ENCODE measurements at places on chromosomes 1 and 21.

- no peak for DNase-seq
These were observed 68.5 kb downstream of the FOXJ3 start for GRCh38 chr1:42266253-42267135.

GRCh38 chr1:78255846-78256245, 210.1 kb downstream of the GIPC2 start:
- no peak for DNase-seq

- DNase-seq = no peak
These were observed 29.6 kb upstream of the LRRC8D start for GRCh38 chr1:89791064-89791726.

GRCh38 chr1:109671067-109671466, 3.2 kb downstream of the GSTM2 start:
- DNase-seq = no peak

DNA sequence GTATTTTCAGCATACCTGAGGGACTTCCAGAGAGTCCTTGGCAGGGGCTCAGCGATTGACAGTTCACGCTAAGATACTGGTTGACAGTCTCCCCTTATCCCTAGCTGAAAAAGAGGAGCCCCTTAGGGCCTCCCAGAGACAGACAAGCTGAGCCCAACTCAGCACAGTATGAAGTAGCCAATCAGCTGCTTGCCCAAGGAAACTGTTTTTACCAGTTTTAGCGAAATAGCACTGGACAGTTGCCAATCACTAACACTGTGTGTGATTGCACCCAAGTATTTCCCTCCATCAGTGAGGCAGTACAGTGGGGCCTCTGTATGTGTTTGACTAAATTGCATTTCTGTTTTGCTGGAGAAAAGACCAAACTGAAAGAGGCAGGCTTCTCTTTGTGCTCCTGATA, 27.0 kb downstream of the KHDRBS1 start:
- no peak for DNase-seq

DNA sequence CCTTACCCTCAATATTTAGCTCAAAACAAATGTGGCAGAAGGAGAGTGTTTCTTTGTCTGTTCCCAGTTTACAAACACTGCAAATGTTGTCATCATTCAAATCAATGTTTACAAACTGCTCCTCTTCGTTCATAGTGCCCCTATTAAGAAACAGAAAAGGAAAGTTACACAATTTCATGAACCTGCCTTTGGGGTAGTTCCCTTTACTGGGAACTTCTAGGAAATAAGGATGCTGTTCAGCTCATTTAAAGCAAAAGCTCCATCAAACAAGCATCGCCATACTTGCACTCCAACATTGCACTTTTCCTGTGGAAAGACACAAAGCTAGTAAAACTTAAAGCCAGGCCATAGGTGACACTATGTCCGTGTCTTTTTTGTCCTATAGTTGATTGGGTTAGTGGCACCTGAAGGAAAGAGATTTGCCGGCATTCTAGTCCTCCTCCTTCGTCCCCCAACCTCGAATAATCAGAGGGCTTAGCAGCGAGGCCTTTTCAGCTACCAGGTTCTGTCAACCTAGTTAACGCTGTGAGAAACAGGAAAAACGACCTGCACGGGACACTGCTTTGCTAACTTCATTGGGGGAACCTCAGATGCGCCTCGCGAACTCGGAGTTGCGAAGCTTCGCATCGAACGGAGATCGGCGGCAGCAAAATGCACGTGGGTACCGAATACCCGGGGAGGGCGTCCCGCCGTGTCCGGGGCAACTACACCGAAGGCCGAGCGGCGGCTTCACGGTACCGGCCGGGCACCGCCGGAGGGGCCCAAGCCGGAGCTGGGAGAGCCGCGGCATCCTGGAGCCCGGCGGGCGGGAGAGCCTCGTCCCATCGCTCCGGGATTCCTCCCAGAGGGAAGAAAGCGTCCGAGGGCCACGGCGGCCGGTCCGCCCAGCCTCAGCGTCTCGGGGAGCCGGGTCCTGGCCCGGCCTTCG, 706 bp downstream of the C21orf91 start:
- DNase-seq = peak; percentile 41

- DNase-seq = peak; percentile 44
These were observed 124.5 kb downstream of the ZNF648 start for GRCh38 chr1:181936768-181937581.

- DNase-seq = no peak
These were observed at the start of gene PGLYRP4 for GRCh38 chr1:153348511-153349362. Gene PGLYRP4, minus strand, starts transcription at chr1:153348841. Its CDS starts 909 bp downstream, at chr1:153347932.

DNA sequence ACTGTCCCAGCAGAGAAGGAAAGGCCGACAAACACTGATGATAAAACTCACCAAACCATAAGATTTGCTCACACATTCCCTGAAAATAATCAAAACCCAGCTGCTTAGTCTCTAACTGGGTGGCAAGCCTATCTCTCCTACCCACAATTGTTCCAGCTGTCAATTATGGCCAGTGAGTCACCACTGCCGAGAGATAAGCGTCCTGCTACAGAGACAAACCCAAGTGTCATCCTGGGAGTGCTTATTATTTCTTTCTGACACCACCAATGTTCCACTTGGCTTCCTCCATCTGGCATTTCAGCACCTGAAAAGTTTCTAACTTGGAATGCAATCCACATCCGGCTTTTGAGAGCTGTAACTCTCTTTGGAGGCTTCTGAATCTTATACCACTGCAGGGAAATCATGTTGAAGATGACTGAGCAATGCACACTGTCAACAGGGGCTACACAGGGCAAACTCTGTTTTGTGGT, 51.5 kb upstream of the VAV3 start:
- peak; percentile 2 for DNase-seq

DNA sequence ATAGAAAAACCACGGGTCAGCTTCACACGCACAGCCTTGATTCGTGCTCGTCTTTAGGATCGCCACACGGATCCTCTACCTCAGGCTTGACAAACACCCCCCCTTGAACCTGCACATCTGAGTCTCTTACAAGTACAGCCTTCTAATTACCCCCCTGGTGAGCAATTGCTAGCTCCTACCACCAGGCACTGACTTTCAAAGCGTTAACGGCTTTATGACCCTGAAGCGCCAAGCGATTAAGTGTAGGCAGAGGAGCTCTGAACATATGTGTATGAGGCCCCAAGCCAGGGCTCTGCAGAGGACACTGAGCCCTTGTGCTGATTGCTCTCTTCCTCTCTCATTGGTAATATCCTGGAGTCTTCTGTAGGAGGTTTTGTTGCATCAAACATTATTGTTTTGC, 55.7 kb upstream of the EPHA8 start:
- no peak for DNase-seq

DNA sequence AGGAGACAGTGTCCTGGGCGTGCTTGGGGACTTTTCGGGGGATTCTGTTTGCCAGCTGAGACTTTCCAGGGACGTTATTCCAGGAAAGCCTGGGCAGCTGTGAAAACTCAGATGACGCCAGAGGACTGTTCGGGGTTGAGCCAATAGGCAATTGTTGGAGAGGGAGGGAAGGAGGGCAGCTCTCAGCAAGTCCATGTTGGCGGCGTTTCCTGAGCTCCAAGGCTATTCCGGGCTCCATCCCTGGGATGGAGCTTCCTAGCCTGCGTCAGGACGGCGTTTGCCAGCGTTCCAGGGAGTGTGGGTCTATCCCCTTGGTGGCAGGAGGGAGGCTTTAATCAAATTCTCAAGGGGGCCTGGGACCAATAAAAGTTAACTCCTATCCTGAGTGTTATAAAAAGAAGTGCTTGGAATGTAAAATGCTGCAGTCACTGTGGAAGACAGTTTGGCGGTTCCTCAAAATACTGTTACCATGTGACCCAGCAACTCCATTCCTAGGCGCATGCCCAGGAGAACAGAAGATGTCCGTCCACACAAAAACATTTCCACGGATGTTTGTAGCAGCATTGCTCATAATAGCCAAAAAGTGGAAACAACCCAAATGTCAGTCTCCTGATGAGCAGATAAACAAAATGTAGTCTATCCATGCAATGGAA, 15.2 kb downstream of the SLC27A3 start:
- no peak for DNase-seq

- no peak for DNase-seq
These were observed 7.9 kb downstream of the PLPP3 start for GRCh38 chr1:56571448-56571847.

DNA sequence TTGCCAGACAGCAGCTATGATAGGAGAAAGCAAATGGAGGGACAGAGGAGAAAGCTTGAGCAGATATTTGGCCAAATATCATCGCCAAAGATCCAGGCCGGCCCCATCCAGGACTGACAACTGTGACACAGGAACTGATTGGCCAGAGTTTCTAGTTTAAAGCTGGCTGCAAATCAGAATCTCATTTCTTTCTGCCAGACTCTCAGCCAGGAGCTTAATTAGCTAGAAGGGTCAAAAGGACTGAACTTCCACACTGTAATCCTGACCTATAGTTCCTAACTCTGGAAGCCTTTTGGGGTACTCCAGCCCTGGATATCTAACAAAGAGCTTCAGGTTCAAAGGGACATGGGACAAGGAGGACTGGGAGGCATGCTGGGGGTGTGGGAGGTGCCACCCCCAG, 106.7 kb upstream of the GNG12 start:
- DNase-seq = no peak

DNA sequence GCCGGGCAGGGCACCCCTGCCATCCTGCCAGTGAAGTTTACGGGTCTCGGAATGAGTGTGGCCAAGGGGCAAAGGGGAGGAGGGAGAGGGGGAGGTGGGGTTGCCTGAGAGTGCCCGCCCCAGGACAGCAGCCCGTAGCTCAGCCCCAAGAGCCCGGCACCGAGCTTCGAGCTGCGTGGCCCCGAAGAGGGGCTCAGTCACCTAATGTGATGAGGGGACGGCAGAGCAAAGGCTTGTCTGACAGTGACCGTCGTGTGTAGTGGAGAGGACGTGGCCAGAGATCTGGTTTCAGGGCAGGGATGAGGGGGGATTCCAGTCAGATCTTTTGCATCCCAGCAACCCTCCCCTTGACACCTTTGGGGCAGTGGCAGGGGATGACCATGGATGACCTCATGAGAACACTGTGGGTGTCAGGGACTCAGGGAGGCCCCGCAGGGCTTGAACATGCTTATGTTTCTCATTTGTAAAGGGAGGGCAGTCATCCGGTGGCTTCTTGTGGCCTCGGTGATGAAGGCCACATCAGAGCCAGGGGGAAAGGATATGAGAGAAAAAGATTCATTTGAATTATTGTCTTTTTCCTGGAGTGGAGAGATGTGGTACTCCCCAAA, 1.1 kb upstream of the TRPM2 start:
- no peak for DNase-seq

GRCh38 chr1:200628223-200628881, 7.8 kb upstream of the KIF14 start:
- DNase-seq = peak; percentile 62

GRCh38 chr1:154812877-154813276, 57.2 kb downstream of the KCNN3 start:
- no peak for DNase-seq

- DNase-seq = no peak
These were observed 191.1 kb downstream of the TTLL7 start for GRCh38 chr1:83807821-83808220.

DNA sequence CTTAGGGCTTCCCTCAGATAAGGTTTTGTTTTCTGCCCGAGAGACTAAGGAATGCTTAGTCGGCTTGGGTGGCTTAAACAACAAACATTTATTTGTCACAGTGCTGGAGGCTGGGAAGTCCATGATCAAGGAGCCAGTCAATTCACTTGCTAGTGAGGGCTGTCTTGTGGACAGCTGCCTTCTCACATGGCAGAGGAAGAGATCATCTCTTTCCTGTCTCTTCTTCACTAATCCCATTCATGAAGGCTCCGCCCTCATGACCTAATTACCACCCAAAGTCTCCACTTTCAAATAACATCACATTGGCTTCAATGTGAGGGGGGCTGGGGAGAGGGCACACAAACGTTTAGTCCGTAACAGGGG, 50.5 kb upstream of the IL12RB2 start:
- DNase-seq = no peak

- DNase-seq = no peak
These were observed 255.7 kb upstream of the FMN2 start for GRCh38 chr1:239835946-239836440.

GRCh38 chr1:204335533-204335932, 24.2 kb downstream of the PLEKHA6 start:
- DNase-seq = no peak

DNA sequence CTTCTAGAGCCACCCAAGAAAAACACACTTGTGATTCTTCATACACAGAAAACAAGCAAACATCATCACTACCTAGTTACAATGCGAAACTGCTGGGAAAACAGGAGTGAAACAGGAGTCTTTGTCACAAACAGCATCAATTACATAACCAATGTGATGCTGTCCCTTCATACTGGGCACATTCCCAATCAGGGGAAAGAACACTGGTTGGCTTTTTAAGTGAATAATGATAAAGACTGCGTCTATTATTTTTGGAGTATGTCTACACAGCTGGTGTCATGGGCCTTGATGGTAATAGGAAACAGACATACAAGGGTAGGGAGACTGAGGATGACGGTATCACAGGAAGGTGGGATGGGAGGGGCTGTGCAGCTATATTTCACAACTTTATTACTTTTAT, 43.3 kb downstream of the SIPA1L2 start:
- DNase-seq = no peak

DNA sequence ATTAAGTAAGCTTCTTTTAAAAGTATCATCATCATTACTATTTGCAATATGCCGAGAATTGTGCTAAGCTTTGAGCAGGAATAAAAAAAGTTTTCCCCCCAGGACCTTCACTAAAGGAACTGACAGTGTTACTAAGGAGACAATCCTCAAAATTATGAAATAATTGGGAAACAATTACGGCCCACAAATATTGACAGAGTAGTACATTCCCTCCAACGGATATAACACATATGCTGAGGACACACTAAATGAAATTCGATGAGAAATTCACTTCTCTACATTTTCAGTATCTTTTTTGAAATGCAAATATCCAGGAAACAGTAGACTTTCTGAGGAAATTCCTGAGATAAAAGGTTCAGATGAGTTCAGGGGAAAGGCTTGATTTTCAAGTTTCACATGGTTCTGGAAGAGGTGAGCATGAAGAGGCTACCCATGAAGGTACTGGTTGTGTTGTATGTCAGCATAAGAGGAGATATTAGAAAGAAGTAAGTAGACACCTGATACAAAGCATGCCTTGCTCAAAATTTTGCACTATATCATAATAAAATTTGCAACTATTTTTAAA, 171.2 kb upstream of the NR5A2 start:
- no peak for DNase-seq

DNA sequence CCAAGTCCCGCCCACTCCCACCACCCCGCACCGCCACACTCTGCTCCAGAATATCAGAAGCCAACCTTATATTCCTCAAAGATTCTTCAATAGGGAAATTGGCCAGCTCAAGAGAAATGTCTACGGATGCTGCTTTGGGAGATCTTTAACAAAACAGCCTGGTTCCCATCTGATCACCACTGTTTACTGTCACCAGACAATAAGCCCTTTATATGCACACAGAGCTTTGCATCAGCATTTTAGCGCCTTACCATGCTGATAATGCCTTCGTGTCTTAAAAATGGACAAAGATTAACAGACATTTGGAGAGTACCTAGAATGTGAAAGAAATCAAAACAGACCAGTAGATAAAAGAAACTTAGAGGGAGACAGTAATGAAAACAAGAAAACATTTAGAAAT, 141.7 kb upstream of the SYT6 start:
- DNase-seq = no peak

Measured in activated CD4-positive, alpha-beta T cell treated with anti-CD3 and anti-CD28 coated beads, Interleukin-2, Interleukin-4, amounts not matched to agents 100 ng/mL and 50 ng/mL, durations not matched to agents 16 hours and 8 hours (primary cell).